Mesothelial cell of epicardium (in vitro differentiated cells): ENCODE measurements at places on chromosomes 7 and 10. TPM values are rescaled to one million over a fixed set of nuclear protein-coding genes. Genes with fewer than 3 reads are reported as not detected.

GRCh38 chr10:11429439-11430052 is 181.9 kb downstream of the USP6NL start:
- DNase-seq, result no peak

GRCh38 chr7:128103498-128104107 is 72.4 kb upstream of the LRRC4 start:
- no peak for DNase-seq

DNA sequence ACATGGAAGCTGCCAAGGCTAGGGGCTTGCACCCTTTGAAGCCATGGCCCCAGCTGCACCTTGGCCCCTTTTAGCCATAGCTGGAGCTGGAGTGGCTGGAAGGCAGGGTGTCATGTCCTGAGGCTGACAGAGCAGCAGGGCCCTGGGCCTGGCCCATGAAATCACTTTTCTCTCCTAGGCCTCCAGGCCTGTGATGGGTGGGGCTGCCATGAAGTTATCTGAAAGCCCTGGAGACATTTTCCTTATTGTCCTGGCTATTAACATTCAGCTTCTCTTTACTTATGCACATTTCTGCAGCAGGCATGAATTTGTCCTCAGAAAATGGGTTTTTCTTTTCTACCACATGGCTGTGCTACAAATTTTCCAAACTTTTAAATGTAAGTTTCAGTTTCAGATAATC is 106.9 kb upstream of the ELMO1 start:
- DNase-seq, result no peak

- peak; percentile 77 for DNase-seq
Measured at GRCh38 chr10:128854963-128855362, 612.1 kb upstream of the MGMT start.

- no peak for DNase-seq
Measured at GRCh38 chr7:149414745-149415390, 46.0 kb downstream of the ZNF777 start.

GRCh38 chr7:158973941-158974785 is 117.8 kb downstream of the DYNC2I1 start:
- DNase-seq, result no peak

GRCh38 chr10:49611166-49611815 is 1.2 kb downstream of the SLC18A3 start:
- no peak for DNase-seq

GRCh38 chr10:107692072-107692471 is 527.6 kb upstream of the SORCS1 start:
- no peak for DNase-seq

GRCh38 chr7:2528481-2529095 is 9.0 kb downstream of the LFNG start:
- no peak for DNase-seq

DNA sequence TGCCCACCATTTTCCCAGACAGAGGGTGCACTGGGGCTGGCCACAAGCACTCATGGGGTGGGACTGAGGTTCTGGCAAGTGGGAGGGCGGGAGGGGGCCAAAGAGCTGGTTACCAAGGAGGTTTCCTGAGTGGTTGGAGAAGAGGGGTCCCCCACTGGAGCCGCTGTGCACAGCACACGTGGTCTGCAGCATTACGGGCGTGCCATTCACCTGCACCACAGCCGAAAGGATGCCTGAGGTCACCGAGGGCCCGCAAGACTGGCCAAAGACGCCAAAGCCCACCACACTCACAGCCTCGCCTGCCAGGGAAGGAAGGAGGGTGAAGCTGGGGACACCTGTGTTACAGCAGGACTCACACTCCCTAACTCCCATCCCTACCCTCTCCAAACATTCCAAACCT is 3.9 kb downstream of the TYSND1 start:
- no peak for DNase-seq

DNA sequence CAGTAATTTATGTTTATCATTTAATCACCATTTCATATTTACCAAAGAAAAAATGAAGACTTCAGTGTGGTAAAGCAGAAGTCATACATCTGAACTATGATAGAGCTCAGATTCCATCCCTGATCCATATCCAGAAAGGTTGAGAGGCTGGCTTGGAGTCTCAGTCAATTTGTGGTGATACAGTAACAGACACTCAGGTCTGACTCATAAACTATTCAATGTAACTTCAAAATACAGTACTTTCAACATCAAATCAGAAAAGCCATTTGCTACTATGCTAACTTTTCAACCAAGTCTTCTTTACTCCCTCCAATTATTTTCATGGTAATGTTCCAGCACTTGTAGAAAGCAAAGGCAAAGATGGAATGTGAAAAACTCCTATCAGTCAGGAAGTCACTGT is 190.4 kb downstream of the HDAC9 start:
- DNase-seq, result no peak

Gene VENTX
- 0.07 to 0.09 TPM in 2 of 3 replicates, not detected in the other for total RNA-seq

Gene FAM131B
- total RNA-seq, result 5.6 to 6.1 TPM (median 5.8 TPM) in 3 replicates

Gene PIP
- total RNA-seq, result not detected in 3 replicates

Gene PRKG1
- 35.0 to 37.0 TPM (median 35.9 TPM) in 3 replicates for total RNA-seq
